Endothelial cell (in vitro differentiated cells): ENCODE measurements at places on chromosomes 12 and 14.

GRCh38 chr14:33460164-33460563, 490.7 kb downstream of the EGLN3 start:
- DNase-seq = no peak

GRCh38 chr12:2264651-2265232, 212.0 kb downstream of the CACNA1C start:
- DNase-seq = no peak

DNA sequence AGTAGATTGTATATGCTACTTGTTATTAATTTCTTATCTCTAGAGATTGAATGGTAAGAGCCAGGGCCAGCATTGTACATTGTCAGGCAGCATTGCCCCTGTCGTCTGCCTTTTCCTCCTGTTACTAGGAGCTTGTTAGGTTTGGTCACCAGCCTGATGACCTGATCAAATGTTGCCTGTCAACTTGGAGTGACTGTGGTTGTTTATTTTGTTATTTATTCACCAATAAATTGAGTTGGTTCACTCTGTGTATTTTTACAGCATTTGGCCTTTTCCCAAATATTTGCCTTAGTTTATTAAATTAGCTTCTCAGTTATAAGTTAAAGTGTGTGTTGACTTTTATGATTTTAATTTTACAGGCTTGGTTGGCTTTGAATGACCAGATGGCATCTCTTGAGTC, 88.4 kb downstream of the PRKCH start:
- no peak for DNase-seq

DNA sequence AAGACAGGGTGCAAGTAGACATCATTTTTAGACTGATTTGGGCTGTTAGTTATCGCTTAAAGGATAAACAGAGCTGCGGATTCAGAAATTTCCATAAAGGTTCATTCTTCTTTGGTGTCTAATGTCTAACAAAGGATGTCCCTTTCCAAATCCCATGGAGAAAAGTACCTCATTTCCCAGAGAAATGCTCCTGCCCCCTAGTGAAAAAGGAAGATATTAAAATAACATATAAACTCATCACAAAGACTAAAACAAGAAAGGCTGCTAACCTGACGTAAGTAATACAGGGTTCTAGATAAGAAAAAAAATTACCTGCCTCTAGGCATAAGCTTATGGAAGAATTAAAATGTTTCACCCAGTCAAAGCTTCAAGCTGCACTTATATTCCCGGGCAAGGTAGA, 22.8 kb downstream of the ARMH4 start:
- DNase-seq = no peak

DNA sequence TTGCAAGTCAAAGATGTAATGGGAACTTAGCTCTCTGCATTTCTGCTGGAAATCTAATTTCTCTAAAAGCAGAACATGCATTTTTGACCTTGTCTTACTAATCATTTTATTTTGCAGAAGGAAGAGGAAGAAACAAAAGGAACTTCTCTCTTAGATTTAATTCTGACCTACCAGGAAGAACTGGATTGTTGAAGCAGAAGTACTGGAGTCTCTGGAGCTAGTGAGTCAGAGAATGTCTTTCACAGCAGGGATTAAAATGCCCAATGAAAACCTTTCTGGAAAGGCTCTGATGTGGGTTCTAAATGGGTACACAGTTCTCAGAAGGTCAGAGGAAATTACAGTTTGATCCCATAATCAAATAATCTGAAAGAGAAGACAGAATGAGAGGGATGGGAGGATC, 70.8 kb upstream of the GNG2 start:
- DNase-seq = no peak

GRCh38 chr12:4899364-4899763, 10.3 kb upstream of the KCNA1 start:
- DNase-seq = no peak

- DNase-seq = no peak
Observed at GRCh38 chr12:91590966-91591638, 408.5 kb upstream of the DCN start.

GRCh38 chr14:52078095-52078531, 9.3 kb upstream of the NID2 start:
- DNase-seq = no peak

- DNase-seq = no peak
Observed at GRCh38 chr12:65923228-65923627, 98.9 kb downstream of the HMGA2 start.

DNA sequence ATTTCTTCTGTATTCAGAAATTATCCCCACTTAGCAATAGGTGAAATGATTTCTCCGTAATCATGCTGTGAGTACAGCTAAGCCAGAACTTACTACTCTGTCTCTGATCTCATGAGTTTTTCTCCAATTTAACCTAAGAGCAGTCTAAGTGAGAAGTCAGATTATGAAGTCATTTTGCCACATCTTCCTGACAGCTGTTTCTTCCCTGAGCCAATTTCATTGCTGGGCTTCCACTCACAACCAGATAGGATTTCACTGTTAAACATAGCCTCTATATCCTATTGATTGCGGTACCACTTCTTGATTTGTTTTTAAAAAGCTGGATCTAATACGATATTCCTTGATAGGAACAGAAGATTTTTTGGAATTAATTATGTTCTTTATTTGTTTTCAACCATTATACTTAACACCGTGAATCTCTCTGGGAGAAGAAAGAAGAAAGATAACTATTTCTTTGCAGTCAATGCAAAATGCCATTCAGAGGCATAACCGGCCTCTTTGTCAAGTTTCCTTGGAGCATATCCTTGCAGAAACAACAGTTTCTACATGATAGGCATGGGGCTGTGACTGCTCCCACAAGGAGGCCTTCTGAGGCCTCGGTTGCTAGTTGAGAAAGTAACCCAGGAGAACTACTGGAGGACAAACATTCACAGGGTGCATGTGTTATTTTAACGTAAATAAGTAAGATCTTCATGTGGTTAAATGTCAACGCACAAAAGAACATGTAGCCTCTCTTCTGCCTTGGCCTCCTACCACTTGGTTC, 212.2 kb downstream of the NPAS3 start:
- DNase-seq = no peak

DNA sequence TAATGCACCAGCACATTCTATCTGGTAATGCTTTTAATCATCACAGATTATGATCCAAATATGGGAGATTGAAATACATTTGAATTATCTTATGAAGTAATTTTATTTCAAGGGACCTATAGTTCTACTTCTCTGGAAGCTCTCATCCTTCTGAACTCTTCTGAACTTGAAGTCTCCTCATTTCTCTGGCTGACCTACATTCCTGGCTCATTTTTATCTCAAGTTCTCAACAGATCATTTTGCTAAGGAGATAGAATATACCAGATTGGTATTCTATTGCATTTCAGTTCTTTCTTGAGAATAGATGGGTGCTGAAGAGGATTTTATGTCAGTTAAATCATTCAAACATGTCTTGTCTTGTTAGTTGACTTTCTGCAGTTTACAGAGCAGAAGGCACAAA, 7.9 kb downstream of the HMGA2 start:
- DNase-seq = no peak

GRCh38 chr12:110929818-110930217, 9.4 kb upstream of the MYL2 start:
- DNase-seq = no peak

GRCh38 chr14:51592836-51593235, 58.9 kb upstream of the FRMD6 start:
- no peak for DNase-seq

- no peak for DNase-seq
Observed at GRCh38 chr14:103070971-103071542, 13.0 kb upstream of the LBHD2 start.

- DNase-seq = peak; percentile 50
Observed at GRCh38 chr12:30694412-30695198, 1.1 kb downstream of the IPO8 start.

GRCh38 chr14:91845652-91846051, 21.7 kb downstream of the TC2N start:
- no peak for DNase-seq
